Bronchial epithelial cell (primary cell): ENCODE measurements at places on chromosomes 5 and 9. TPM values are rescaled to one million over a fixed set of nuclear protein-coding genes. Genes with fewer than 3 reads are reported as not detected.

The TMEM215 gene
- total RNA-seq = not detected in 2 replicates

The GNA14 gene
- not detected in 2 replicates for total RNA-seq

The FABP6 gene
- 0.77 TPM in 1 of 2 replicates, not detected in the other for total RNA-seq

DNA sequence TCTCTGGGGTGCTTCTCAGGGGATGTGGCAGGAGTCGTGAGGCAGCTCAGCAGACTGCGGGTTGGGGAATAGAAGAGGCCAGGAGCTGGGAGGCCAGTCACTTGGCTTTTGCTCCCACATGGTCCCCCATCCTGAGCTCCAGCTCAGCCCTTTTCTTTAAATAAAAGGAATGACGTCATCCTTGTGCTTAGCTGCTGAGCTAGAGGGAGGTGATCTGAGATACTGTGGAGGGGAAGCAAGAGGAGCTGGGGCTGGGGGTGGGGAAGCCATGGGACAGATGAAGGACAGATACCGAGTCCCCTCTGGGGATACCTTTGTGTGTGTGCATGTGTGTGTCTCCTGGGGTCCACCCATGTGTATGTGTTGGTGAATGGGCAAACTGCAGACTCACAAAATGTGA is 89.0 kb upstream of the ARAP3 start:
- DNase-seq = no peak

GRCh38 chr9:133104718-133105460 is 16.2 kb downstream of the RALGDS start:
- DNase-seq = no peak

DNA sequence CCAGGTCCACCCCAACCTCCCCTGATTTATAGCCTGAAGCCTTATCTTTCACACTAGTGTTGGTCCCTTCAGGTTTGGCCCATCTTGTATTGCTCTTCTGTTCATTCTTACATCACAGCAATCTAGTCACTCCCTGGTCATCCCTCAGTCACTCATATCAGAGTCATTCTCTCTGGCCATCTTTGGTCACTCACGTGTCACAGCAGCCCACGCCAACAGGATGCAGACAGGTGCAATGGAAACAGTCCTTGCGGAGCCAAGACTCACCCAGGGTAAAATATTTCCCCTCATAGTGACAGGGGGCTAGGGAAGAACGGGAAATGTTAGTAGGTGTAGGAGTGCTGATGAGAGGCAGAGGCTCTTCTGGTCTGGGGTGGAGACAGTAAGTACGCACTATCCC is 610 bp downstream of the MSMP start:
- no peak for DNase-seq

GRCh38 chr9:133520121-133520835 is 4.5 kb downstream of the MYMK start:
- DNase-seq = no peak

- DNase-seq = peak; percentile 74
These were observed 40.0 kb upstream of the ADRB2 start for GRCh38 chr5:148786456-148786855.

GRCh38 chr9:130977811-130978221 is 31.2 kb upstream of the LAMC3 start:
- no peak for DNase-seq

GRCh38 chr5:64210866-64211265 is 45.2 kb downstream of the RNF180 start:
- DNase-seq = peak; percentile 91

DNA sequence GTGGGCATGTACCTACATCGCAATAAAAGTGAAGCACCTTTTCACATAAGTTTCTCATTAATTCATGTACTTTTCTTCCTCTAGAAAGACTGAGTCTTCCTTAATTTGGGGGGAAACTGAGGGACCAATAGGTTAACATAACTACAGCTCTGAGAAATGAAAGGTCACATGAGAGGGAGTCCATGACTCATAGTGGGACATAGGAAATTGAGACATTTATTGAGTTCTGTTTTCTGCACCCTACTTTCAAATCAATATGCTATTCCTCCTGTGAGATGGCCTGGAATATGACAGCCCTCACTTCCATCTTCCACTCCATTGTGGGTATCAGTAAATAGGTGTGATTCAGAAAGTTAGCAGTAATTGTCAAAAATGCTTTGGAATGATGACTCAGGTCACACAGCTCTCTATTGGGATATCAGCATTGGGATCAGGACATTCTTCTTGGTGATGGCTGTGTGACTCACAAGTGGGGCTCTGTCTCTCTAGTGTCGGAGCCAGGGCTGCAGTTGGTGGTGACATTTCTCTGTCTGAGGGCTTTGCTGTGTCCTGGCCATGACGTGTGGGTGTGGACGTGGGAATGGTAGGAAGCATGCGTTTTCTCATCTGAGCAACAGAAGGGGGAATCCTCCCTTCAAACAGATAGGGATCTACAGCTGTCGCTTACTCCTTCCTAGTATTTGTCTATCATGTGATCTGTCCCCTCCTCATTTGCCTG is 125.0 kb downstream of the TRIO start:
- DNase-seq = peak; percentile 85

GRCh38 chr5:101278917-101279316 is 375.8 kb upstream of the ST8SIA4 start:
- DNase-seq = peak; percentile 9
